ENCODE measurements at places on chromosomes 2 and 18.

DNA sequence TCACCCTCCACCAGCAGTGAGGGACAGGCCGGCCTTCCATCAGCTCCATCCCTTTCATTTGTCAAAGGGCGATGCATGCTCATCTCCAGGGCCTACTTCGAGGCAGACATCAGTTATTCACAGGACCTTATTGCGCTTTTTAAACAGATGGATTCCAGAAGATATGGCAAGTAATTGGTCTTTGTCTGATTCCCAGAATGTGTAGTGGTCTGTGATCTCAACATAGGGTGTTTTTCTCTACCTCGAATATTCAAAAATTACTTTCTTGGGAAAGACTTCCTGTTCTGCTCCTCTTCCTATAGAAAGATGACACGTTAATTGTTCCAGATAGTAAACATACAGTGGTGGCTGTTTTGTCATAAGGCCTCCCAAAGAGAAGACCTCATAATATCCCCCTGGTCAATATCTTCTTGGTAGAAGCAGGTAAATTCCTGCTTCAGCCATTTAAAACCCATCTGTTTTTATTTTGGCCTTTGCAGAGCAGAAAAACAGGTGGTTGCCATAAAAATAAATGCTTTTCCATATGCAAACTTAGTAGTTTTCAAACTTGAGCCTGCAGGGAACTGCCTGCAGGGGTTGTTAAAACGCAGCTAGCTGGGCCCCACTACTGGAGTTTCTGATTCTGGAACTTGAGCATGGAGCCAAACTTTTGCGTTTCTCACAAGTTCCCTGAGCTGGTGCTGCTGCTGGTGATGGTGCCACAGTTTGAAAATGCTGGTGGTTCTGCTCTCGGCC lies 8.2 kb downstream of the SMARCAL1 start:
- DNase-seq = no peak

DNA sequence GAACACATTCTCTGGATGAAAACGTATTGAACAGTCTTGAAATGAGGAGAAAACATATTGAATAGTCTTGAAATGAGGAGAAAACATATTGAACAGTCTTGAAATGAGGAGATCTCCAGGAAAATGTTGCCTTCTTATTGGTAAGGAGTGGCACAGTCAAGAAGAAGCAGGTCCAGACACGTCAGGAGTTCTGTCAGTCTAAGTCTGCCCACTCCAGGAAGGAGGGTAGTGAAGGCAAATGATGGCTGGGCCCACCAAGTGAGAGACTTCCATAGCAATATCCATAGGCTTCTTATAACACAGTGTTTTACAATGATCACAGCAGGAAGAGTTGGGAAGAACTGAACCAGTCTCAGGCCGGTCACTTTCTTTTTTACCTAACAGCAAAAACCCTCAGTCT lies 316.2 kb downstream of the ETAA1 start:
- no peak for DNase-seq

GRCh38 chr18:23499291-23499781 lies 4.0 kb upstream of the RMC1 start:
- DNase-seq = no peak

DNA sequence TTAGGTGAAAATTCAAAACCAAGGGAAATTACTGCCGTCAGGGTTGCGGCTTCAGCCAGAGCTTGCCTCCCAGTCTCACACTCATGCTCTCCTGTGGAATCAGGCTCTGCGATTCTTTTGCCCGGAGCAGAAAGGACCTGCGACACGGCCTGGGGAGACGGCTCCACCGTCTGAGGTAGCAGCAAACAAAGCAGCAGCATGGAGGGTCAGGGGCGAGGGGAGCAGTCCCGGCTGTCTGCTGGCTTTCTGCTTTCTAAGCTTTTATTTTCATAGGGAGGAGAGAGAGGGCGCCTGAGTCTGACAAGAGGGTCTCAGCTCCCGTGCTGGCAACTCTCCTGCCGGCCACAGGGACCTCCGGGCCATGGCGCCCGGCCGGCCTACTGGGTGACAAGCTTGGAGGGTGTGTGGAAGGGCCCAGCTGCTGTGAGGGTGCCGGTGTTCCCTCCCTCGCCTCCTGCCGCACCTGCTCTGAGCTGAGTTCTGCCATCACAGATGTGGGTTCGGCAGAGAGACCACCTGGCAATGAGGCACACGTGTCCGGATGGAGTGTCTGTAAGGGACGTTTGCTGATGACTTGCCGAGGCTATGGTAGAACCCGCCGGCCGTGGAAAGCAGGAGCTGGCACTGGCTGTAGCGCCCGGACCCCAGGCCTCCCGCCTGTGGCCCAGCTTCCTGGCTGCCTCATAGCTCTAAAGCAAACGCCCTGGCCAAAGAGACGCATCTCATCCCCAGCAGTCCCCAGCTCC lies 66.2 kb upstream of the CTDP1 start:
- no peak for DNase-seq

GRCh38 chr2:219477815-219478214 lies 20.9 kb upstream of the GMPPA start:
- no peak for DNase-seq

- no peak for DNase-seq
These were observed 81.9 kb downstream of the CDH2 start for GRCh38 chr18:28095041-28095440.

DNA sequence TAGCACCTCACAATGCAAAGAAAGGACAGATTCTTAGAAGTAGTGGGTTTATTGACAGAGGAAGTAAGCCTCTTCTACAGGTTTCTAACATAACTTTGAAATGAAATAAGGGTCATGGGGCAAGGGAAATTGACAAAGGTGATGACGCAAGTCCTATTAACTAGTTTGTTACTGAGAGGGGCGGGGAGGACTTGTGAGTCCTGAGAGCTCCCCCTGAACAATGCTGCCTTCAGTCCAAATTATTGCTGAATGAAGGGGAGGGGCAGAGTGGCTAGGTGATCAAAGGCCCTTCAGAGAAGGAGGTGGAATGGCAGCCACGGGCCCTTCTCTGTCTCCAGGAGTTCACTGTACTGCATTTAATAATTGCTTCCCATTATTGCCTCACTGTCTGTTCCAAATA lies 390.0 kb downstream of the MEIS1 start:
- DNase-seq = no peak

DNA sequence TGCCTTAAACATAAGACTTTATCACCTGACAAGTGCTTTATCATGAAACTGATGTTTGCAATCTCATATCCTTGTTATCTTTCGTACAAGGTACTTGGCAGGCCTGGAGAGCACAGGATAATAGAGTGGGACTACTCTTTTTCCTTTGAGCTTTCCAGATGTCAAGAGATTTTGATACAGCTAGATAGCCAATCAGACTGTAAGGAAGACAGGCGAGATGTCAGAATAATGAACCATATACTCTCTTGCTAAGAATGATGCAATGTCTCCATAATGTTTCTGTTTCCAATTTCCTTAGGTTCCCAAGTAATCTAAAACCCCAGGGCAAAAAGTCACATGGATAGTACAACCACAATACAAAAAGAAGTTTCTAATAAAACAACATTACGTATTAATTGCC lies 313.1 kb downstream of the PDE11A start:
- no peak for DNase-seq

DNA sequence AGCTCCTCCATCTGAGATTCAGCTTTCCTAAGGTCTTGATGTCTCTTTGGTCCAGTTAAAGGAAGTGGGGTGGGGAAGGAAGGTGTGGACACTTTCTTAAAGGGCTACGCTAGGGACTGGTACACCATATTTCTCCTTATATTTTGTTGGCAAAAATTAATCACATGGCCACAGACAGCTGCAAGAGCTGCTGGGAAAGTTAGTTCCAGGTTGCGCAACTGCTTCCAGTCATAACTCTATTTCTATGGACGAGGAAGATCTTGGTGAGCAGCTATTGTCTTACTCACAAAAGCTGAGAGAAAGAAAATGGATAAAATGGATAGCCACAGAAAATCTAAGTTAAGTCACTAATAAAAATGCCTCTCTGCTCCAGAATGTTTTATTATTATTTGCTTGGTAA lies 60.7 kb upstream of the PPM1B start:
- no peak for DNase-seq

GRCh38 chr2:181380581-181380980 lies 76.6 kb upstream of the ITGA4 start:
- no peak for DNase-seq

DNA sequence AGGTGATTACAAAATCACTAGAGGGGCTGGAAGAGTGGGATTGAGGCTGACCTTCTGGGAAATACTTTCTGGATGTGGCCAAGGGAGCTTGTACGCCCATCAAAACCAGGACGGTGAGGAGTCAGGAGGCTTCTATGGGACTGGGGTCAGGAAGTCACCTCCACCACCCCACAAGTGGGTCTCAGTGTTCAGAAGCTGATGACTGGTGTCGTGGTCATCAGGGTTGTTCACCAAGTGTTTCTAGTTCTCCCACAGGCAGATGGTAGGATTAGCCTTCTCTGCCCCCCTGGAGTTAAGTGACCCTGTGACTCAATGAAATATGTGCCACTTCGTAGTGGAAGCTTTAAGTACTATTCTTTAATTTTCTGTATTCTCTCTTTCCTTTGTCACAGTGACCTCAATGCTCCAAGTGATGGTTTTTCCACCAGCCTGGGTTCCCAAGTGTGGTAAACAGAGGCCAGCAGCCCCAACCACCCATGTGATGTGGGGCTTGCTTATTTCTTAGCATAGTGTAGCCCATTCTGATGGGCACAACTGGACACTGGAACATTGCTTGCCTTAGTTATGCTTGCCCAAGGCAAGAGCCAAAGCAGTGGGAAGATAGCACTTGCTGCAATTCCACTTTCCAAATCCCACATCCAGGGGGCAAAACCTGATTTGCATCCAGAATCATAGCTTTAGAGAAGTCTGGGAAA lies 258.8 kb downstream of the CYP26B1 start:
- no peak for DNase-seq

DNA sequence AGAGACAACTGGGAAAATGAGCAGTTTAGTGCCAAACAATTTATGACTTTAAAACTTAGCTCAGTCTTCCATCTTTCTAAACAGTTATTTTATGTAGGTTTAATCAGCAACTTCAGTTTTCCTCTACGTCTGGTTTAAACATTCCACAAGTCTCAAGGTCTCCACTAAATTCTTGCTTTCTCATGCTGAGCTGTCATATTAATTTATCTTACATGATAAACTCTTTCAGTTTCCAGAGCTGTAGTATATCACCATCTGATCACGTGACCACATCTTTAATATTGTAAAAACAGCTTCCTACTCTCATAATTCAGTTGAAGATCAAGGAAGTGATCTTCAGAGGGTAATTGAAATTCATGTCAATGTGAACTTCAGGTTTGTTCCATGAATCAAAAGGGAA lies 158.6 kb downstream of the ZNF804A start:
- DNase-seq = no peak

DNA sequence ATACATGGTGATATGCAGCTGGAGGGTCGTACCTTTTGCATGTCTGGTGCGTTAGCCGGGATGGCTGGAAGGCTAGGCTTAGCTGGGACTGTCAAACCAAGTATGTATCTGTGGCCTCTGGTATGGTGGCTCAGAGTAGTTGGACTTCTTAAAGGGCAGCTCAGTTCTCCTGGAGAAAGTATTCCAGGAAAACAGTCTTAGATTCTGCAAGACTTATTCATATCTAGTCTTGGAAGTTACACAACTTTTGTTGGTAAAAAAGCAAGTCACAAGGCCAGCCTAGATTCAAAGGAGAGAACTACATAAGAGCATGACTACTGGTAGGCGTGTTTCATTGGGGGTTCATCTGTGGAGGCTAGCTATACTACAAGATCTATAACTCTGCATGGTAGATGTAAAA lies 45.5 kb downstream of the EML4 start:
- no peak for DNase-seq

- no peak for DNase-seq
These were observed 677 bp downstream of the GAD1 start for GRCh38 chr2:170817093-170818035.

GRCh38 chr2:38155015-38155414 lies 79.1 kb upstream of the CYP1B1 start:
- DNase-seq = no peak

DNA sequence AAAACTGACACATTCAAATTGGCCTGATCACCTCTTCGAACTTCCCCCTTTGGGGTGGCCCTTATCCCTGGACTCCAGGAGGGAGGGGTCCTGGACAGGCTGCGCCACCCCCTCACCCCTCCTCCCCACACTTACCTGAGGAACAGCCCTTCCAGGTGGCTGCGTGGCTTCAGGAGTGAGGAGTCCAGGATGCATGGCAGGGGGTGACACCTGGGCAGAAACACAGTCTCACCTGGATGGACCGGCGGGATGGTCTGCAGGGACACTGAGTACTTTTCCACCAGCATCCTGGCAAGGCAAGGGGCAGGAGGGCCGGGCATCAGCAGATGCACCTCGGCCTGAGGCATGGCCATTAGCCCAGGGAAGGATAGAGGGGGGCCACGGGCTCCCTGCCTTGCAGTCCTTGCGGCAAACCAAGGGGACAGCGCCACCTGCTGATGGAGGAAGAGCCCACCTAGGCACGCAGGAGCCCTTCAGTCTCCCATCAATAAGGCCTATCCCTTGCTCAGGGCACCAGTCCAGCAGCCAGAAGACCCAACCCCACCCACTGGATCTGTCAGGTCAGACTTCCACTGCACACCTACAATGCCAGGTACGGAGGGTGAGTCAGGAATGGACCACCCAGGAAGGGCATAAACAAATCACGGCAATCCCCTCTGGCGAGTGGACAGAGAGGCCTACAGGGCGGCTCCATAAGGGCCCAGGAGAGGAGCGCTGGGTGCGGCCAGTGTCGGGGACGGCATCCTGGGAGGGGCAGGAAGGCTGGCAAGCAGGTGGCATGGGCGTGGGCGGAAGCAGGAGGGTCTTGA lies 26.0 kb downstream of the FAM178B start:
- peak; percentile 86 for DNase-seq

DNA sequence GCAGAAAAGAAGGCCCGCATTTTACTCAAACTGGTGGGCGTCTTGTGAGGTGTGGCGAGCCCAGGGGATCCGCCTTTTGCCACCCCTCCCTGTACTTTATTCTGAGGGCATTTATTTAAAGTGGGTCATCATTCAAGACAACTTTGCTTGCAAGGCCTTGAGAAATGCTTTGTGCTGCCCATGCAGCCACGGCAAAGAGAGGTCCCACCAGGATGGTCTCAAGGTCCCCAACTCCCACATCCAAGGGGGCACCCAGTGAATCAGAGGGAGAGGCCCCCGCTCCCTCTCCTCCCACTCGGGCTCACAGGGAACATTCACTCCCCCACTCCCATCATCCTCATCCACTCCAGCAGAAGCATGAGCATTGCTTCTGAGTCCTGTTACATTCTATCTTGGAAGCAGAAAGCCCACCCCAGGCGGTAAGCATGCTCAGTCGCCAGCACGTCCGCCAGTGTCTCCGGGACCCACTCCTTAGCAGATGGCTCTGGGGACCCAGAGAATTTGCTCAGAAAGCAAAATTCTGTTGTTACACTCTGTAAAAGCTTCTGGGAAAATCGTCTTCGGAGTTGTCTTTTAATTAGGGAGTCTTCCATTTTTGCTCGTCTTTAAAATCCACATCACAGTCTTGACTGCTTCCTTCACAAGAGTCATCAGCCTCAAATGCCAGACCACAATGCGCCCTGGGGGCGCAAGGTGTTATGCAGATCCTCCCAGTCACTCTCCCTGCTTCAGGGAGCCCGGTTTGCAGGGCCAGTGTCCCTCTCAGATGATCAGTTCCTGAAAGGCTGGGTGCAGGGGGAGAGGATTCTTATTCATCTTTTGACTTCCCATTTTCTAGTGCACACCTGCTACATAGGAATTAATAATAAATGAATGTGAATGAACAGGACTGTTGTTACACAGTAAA lies 99.4 kb upstream of the NCK2 start:
- DNase-seq = no peak

Measured in stimulated activated CD4-positive, alpha-beta T cell treated with anti-CD3 and anti-CD28 coated beads, Interleukin-4, amount 100 ng/mL, for 24 hours (primary cell).